ENCODE measurements at places on chromosomes 1 and 21.

DNA sequence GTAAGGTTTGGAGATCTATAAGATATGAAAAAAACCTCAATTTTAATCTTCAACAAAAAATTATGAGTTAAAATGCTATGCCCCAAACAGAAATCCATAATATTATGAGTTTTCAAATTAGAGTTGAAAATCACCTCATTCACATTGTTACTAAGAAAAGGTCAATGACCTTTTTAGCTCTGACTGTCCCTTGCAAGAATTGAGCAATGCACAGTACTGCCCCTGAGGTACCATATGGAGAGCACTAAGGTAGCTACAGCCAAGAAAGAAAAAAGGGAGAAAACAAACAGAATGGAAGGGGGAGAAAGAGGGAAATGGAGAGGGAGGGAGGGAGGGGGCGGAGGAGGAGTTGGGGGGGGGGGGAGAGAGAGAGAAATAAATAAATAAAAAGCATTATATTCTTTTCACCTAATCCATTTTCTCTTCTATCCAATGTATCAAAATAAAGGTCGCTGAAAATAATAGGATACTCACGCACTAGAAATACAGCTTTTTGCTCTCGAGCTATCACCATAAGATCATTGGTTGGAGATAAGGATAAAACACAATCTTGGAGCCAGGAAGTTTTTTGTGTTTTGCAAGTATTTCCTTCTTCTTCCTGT is 58.8 kb downstream of the RAB3GAP2 start:
- no peak for DNase-seq

DNA sequence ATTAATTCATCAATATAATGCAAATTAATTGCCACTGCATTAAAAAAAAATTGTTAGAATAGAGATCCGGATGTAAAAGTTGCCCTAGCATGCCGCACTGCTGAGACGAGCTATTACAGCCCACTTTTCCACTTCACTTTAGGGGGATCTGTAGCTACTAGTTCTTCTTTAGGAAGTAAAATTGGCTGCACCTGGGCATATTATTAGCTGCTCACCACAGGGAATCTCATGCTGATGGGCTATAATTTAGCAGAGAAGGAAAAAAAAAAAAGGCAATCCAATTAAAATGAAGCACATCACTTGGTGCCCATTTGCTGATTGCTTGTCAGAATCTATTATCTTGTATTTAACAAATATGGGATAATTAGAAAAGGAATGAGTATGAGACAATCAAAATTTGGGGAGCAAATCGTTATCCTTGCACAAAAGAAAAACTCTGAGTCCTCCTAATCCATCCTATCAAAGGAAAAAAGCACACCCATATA is 233.4 kb downstream of the DSCAM start:
- DNase-seq = no peak

DNA sequence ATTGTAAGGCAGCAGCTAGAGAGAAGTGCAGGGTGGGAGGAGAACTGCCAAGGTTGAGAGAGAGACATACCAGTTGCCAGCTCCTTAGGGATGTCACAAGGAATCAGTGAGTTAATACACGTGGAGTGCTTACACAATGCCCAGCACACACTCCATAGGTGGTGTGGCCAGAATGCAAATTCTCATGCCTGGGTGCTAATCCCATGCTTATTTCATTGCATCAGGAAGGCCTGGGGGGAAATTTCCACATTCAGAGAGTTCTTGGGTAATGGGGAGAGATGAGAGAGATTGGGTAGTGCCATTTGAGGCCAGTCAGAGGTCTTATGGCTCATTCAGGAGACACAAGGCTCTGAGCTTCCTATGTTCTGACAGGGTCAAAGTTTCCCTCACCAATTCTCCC is 38.7 kb downstream of the GJA5 start:
- DNase-seq = no peak

- no peak for DNase-seq
Observed at GRCh38 chr1:183101841-183102276, 78.6 kb downstream of the LAMC1 start.

DNA sequence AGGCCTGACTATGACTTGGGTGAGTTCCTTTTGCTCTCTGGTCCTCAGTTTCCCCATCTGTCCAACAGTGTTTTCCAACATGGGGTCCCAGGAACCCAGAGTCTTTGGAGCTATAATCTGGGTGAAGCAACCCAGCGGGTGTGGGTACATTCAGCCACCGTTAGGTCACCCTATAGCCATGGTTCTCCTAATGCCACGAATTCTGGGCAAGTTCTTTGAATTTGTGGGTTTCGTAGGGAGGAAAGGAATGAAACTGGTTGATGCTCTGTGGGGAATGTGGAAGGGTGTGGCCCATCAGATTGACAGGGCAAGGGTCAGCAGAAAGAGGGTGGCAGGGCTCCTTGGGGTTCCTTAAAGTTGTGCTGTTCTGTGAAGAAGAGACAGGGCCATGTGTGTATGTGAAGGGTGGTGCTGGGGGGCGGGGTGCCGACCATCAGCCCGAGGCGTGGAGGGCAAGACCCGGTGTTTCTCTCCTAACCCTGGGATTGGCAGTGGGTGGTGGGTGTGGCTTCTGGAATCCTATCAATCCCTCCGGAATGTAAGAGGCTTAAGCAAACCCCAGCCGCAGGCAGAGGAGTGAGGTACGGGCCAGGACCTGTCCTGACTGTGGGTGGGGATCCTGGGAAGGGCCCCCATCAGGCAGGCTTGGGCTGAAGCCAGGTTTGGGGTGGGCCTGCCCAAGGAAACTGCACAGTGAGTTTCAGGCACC is 35.5 kb upstream of the ZNF362 start:
- no peak for DNase-seq

DNA sequence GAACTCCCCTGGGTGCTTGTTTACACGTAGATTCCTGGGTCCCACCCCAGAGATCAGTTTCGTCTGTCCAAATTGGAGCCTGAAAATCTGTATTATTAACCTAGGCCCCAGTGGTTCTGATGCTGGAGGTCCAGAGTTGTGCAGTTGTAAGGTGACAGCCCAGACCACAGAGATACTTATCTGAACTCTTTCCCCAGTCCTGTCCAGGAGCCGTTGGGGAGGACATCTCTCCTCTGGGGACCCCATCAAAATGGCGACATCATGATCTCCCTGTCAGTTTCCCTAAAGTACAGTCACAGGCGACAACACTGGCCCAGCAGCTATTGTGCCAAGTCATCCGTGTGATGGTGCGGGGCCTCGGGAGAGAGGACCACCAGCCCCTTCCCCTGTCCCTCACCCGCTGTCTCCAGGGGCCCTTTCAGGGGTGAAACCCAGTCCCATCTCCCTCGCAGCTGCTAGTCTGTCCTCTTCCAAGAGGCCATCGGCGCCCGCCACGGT is 749 bp upstream of the EFHD2 start:
- DNase-seq = no peak

DNA sequence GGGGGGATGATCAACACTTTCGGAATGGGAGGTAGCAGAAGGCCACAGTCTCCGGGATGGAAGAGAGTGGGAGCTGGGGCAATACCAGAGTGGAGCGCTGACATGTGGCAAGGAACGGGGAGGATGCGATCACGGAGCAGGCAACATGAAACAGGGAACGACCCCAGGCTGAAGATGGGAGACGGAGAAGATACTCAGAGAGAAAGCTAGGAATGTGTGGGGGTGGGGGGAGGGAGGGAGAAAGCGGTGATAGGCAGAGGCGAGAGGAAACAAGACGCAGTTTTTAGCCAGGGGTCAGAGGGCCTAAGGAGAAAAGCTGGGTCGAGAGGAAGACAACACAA is 577 bp downstream of the RAB3GAP2 start:
- DNase-seq = no peak

DNA sequence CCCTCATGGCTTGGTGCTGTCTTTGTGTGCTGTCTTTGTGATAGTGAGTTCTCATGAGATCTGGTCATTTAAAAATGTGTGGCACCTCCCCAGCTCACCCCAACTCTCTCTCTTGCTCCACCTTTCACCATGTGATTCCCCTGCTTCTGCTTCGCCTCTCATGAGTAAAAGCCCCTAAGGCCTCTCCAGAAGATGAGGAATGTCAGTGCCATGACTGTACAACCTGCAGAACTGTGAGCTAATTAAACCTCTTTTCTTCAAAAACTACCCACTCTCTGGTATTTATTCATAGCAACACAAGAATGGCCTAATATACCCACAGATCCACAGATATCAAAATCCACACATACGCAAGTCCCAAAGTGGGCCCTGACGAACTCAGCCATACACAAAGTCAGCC is 88.9 kb upstream of the PPP2R5A start:
- DNase-seq = no peak

DNA sequence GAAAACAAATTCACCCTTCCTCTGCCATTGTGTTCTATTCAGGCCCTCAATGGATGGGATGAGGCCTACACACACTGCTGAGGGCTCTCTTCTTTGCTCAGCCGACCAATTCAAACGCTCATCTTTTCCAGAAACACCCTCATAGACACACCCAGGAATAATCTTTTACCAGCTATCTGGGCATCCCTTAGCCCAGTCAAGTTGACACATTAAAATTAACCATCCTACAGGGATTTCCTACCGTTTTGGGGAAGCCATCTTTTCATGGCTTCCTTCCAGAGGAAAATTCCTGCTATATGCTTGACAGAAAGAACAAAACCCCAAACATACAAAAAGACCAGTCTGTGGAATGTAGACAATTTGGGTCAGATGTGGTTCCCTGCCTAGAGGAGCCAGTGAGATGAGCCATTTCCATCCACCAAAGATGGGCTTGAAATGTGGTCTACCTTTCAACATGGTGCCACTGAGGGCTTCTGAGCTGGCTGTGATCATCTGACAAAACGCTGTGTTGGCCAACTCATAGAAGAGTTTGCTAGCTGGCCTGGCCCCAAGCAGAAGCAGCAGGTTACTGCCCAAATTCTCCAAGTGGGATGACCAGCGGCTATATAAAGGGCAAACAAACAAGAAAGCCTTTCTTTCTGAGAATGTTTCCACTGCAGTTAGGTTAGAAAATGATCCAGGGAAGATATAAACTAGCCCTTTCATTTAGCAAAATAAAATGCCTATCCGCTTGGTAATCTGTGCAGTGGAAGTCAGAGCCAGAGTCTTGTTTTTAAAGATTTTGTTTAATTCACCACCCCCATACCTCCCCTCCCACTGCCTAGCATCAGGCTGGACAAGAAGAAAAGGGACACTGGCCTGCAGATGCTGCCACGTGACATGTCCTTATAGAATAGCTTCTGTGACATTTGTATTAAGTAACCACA is 69.1 kb upstream of the MRPS6 start:
- no peak for DNase-seq

- no peak for DNase-seq
Observed at GRCh38 chr1:217369996-217370551, 260.8 kb downstream of the GPATCH2 start.

DNA sequence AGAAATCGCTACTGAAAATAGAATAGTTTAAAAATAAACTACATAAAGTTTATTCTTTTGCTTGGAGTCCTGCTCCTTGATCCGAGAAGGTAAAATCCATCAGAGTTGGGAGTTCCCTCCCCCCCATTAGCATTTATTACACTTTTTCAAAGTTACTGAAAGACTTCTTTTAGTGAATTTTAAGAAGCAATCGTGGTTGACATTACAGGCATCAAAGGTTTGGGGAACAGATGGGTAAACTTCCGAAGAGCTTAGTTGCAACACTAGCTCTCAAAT is 31.0 kb upstream of the NFIA start:
- no peak for DNase-seq

- DNase-seq = no peak
Observed at GRCh38 chr1:10722803-10723202, 73.6 kb downstream of the CASZ1 start.

GRCh38 chr1:81466961-81467360 is 333.8 kb upstream of the ADGRL2 start:
- DNase-seq = no peak

DNA sequence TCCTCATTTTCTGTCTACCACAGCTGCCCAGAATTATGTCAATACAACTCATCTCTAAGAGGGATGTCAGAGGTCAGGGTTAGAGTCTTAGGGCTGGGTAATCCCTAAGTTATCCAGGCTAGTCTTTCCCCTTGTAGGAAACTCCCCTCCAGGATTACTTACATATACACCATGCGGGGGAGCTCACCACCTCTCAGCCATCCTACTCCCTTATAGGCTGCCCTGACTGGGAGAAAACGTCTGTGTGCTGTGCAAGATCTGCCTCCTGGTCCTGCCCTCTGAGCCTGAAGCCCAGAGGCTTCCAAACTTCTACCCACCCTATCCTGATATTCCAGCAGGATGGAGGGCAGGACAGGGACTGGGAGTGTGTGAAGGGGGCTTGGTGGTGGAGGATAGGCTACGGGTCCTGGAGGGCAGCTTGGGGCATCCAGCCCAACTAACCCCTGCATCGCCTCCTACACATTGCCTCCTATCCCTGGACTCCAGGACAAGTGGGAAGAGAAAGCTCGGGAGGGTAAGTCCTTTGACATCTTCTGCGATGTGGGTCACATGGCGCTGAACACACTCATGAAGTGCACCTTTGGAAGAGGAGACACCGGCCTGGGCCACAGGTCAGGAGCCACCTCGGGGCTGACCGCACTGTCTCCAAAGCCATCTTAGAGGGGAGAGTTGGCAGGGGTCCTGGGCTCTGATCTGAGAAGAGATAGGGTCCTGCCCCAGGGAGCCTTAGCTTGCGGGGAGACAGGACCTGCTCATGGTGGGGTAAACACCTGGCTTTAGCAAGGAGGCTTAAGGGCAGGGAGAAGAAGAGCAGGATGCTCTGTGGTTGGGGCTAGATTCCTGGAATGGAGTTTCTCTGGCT is 14.4 kb downstream of the CYP4B1 start:
- no peak for DNase-seq

GRCh38 chr1:61318319-61319125 is 236.2 kb downstream of the NFIA start:
- no peak for DNase-seq

DNA sequence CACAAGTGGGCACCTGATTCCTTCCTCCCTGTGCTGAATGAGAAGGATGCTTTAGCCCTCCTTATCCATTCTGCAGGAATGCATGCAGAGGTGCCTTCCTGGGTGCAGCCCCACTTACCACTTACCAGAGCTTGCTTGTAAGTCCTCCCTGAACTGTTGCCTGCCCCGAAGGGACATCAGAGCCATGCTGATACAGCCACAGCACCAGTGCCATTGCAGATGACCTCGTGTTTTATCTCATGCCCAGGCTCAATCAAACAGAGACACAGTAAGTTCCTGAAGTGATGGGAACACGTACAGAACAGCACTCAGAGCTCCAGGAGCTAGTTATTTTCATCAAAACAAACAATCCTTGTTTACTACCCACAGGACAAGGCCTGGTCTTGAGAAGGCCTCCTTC is 81.9 kb downstream of the ATP1A1 start:
- no peak for DNase-seq

Measured in NCI-H187 (cell line).